ENCODE measurements at places on chromosomes 6 and 20. TPM values are rescaled to one million over a fixed set of nuclear protein-coding genes. Genes with fewer than 3 reads are reported as not detected.

DNA sequence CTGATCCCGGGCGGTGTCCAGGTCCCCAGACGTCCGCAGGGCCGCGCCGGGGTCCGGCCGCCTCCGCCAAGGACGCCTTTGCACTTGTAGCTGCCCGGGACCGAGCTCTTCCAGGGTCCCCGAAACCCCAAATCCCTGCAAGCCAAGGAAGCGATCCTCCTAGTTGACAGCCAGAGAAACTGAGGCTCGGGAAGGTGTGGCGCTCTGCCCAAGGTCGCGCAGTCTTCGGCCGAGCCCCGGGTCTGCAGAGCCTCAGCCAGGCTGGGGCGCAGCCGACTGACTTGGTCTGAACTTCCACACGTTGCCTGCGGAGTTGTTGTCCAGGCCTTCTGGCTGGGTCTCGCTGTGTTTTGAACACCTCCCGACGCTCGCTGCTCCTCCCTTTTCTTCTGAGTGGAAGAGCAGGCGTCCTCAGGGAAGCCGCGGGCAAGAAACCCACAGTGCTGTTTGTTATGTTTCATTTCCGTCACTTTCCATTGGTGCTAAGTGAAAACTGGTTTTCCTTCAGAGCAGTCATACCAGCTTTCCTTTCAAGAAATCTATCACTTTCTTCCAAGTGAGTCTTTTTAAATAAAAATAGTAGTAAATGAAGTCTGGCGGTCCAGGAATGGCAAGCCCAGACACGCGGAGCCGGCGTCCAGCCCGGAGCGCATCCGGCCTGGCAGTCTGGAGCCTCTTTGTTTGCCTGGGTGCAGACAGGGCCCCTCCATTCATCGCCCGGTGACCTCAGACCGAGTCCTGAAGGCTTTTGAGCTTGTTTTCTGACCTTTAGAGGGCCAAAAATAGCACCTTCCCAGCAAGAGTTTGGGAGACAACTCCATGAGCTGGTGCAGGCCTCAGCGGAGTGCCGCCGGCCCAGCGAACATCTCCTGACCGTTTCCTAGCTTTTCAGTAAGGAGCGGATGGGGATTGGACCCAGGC lies 698 bp downstream of the FAM210B start:
- DNase-seq = peak; percentile 69
- H3K27me3 ChIP-seq = no peaks in the 10 kb centered on the region
- H3K27ac ChIP-seq = peak overlapping the region; percentile 62
- H3K4me1 ChIP-seq = peaks cover 11% of the 10 kb centered on the region

DNA sequence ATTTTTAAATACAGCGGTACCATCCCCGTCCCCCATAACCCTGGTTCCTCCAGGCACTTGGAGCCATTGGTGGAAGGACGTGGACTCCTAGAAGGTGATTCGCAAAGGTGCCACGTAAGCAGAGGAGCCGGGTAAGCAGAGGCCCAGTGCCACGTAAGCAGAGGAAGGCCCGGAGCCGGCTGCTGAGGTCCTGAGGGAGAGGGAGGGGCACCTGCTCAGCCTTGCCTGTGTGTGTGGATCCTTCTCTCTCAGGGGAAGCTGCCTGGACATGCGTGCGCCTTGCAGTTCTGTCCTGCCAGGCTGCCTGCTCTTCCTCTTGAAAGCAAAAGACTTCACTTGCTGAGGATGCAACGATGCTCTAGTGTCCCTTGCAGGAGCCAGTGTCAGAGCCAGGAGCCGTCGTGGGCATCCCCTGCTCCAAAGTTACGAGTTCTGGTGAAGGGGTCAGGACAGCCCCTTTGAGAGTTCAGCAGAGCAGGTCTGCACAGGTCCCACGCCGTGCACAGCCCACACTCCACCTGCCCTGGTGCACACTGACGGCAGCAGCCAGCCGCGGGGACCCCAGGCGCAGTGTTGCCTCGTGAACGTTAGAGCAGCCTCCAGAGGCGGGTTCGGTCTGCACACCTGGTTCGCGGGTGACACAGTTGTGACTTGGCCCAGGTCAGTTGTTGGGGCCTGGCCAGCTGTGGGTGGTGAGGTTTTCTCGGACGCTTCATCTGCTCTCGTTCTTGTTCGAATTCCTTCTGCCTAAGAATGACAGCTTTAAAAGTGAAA lies 1.9 kb upstream of the NKAIN4 start:
- no peak overlapping the region for H3K4me3 ChIP-seq
- no peaks in the 10 kb centered on the region for H3K36me3 ChIP-seq
- peaks cover 54% of the 10 kb centered on the region for H3K27me3 ChIP-seq
- H3K4me1 ChIP-seq = peaks cover 3% of the 10 kb centered on the region
- no peak for DNase-seq
- H3K27ac ChIP-seq = no peak overlapping the region

DNA sequence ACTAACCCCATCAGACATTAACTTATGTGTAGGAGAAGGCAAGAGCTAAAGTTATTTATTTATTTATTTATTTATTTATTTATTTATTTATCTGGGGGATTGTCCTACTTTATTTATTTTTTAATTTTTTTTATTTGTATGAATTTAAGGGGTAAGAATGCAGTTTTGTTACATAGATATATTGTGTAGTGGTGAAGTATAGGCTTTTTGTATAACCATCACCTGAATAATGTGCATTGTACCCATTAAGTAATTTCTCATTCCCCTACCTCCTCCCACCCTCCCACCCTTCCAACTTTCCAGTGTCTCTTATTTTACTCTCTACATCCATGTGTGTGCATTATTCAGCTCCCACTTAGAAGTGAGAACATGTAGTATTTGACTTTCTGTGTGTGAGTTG lies 51.6 kb downstream of the SPTLC3 start:
- no peaks in the 10 kb centered on the region for H3K4me1 ChIP-seq
- no peak for DNase-seq
- no peak overlapping the region for H3K27ac ChIP-seq
- H3K4me3 ChIP-seq = no peak overlapping the region

GRCh38 chr6:104656235-104656634 lies 203.5 kb downstream of the HACE1 start:
- no peak overlapping the region for H3K27ac ChIP-seq
- no peaks in the 10 kb centered on the region for H3K4me1 ChIP-seq
- no peaks in the 10 kb centered on the region for H3K27me3 ChIP-seq
- no peak overlapping the region for H3K4me3 ChIP-seq
- no peaks in the 10 kb centered on the region for H3K36me3 ChIP-seq

- H3K36me3 ChIP-seq = peaks cover 71% of the 10 kb centered on the region
- no peaks in the 10 kb centered on the region for H3K4me1 ChIP-seq
- no peak overlapping the region for H3K27ac ChIP-seq
- H3K4me3 ChIP-seq = no peak overlapping the region
Measured at GRCh38 chr6:150907383-150907782, 41.9 kb downstream of the MTHFD1L start.

GRCh38 chr20:14093652-14094051 lies 98.3 kb downstream of the MACROD2 start:
- DNase-seq = no peak
- H3K4me1 ChIP-seq = no peaks in the 10 kb centered on the region
- H3K27me3 ChIP-seq = no peaks in the 10 kb centered on the region
- no peak overlapping the region for H3K4me3 ChIP-seq
- H3K36me3 ChIP-seq = no peaks in the 10 kb centered on the region
- H3K27ac ChIP-seq = no peak overlapping the region

The GPR63 gene
- 4.8 TPM for total RNA-seq

The SIM1 gene
- 0.29 TPM for total RNA-seq
